ENCODE measurements at places on chromosomes 7 and 10.

DNA sequence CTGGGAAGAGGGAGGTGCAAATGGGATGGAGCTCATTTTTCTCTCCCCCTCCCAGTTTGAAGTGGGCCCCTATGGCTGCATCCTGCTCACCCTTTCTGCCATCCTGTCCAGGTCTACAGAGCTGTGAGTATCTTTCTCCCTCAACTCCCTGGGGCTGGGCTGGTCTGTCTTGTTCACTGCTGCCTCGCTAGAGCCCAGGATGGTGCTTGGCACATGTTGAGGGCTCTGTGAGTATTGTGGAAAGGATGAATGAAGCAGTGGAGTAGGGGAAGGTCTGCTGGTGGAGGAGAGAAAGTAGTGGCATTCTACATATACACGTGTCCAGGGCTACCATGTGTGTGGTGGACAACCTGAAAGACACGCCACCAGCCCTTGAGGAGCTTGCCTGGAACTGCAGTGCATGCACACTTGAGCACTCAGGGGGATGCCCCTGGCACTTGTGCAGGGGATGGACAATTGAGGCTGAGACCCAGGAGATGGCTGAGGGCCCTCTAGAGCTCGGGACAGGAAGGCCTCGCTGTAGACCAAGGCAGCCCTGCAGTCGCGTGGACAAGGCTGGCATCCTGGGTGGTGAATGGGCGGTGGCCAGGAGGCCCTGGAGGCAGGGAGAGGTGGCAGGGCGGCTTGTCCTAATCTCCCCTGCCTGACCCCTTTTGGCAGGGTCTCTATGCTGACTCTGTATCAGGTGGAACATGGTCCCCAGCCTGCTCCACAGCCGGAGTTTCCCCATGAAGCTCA is 52.3 kb upstream of the AQP1 start:
- H3K27me3 ChIP-seq: no peaks in the 10 kb centered on the region
- no peaks in the 10 kb centered on the region for H3K4me1 ChIP-seq
- no peak overlapping the region for H3K4me3 ChIP-seq
- no peaks in the 10 kb centered on the region for H3K36me3 ChIP-seq
- no peak overlapping the region for H3K27ac ChIP-seq

DNA sequence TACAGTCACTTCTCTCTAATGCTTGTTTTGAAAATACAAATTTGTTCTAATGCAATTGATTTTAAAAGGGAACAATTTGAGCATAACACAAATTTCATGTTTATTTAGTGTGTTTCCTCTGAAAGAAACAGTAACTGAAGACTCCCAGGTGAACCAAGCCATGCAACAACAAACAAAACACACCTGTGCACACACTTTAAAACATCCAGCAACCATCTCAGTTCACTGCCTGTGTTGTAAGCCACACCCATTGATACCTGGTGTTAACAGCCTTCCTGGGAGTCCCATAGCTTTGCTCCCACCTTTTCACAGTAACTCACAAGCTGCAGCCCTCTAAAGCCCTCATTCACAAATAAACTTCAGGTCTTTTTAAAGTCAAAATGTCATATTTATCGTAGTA is 89.3 kb downstream of the DOCK4 start:
- H3K27me3 ChIP-seq: no peaks in the 10 kb centered on the region
- H3K27ac ChIP-seq: no peak overlapping the region
- H3K36me3 ChIP-seq: no peaks in the 10 kb centered on the region

- H3K4me1 ChIP-seq: peaks cover 97% of the 10 kb centered on the region
- peak overlapping the region; percentile 69 for H3K27ac ChIP-seq
- peaks cover 5% of the 10 kb centered on the region for H3K36me3 ChIP-seq
Measured at GRCh38 chr10:132544744-132545658, 7.4 kb downstream of the INPP5A start.

GRCh38 chr10:104711302-104711721 is 70.2 kb downstream of the SORCS3 start:
- H3K4me3 ChIP-seq: no peak overlapping the region
- no peak for ATAC-seq

GRCh38 chr10:21055339-21056135 is 158.4 kb upstream of the NEBL start:
- H3K27ac ChIP-seq: no peak overlapping the region
- no peaks in the 10 kb centered on the region for H3K36me3 ChIP-seq
- H3K4me3 ChIP-seq: no peak overlapping the region
- H3K4me1 ChIP-seq: no peaks in the 10 kb centered on the region
- ATAC-seq: no peak

GRCh38 chr7:46493196-46493595 is 572.1 kb upstream of the IGFBP3 start:
- no peaks in the 10 kb centered on the region for H3K36me3 ChIP-seq
- no peak overlapping the region for H3K27ac ChIP-seq
- H3K4me3 ChIP-seq: no peak overlapping the region

DNA sequence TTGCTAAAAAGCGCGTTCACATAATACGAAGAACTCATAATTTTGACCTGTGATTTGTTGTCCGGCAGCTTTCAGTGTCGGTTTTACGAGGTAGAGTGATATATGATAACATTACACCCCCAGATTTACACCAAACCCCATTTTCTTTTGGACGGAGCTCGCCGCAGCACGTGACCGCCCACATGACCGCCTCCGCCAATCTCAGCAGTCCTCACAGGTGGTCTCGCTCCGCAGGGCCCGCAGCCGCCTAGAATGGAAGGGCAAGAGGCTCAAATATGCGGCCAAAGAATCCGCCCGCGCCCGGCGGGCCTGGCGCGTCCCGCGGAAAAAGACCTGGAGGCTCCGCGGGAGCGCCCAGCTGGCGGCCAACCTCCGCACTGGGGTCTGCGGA is at the start of gene HOXA7:
HOXA7 (minus strand) TSS at position 168 of the 391 bp plus-strand sequence; CDS start at position 38, 130 bp downstream.
- H3K27ac ChIP-seq: peak within 1 kb of the TSS; percentile 48
- peaks cover 94% of the 10 kb centered on the region for H3K27me3 ChIP-seq
- ATAC-seq: no peak
- peaks cover 37% of the 10 kb centered on the region for H3K4me1 ChIP-seq
- peak within 1 kb of the TSS; percentile 48 for H3K4me3 ChIP-seq

DNA sequence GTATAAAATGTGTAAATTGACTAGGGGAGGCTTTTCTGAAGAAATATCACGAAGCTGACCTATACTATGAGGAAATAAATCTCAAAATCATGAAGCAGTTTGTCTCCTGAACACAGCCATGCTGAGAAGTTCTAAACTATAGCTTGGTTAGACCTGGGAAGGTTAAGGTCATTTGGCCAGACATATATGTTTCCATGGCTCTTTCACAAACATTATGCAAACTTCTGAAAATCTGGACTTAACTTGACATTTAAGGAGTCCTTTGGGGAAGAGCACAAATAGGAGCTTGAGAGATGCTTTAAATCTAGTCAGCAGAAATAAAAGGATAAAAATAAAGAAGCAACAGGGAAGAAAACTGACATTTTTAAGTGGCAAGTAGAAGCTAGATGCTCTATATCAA is 115.9 kb upstream of the MEOX2 start:
- H3K27ac ChIP-seq: no peak overlapping the region
- no peaks in the 10 kb centered on the region for H3K36me3 ChIP-seq
- no peak for ATAC-seq
- H3K4me1 ChIP-seq: no peaks in the 10 kb centered on the region

DNA sequence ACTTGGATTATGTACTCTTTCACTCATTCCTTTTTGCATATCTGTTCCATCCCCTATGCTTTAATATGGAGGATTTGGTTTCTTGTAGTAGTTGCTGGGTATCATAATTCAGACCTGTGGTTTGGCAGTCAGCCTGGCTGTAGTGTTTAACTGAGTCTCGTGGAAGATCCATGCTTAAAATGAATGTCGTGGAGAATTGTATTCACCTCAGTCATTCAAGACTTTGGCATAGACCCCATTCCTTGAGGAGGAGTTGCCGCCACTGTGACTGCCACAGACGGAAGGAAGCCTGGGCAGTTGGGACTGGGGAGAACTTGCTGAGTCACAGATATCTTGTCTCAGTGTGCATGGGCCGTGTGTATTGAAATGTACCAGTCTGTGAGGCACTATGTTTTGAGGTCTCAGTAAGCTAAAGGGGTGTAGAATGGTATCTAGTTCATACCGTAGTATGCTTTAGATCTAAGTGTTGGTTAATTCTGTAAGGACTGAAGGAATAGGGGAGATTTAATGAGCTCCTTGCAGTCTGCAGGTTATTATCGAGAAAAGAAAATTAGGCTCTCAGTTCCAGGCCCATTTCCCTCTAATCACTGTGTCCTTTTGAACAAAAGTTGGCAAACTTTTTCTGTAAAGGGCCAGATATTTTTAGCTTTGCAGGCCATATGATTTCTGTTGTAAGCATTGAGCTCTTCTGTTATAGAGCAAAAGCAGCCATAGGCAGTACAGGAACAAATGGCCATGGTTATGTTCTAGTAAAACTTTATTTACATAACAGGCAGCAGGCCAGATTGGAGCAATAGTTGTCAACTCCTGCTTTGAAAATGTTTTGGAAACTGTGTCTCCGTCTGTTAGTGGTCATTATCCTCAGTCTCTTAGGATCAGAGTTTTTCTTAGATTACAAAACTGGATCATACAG is 76.8 kb downstream of the TPST1 start:
- no peaks in the 10 kb centered on the region for H3K4me1 ChIP-seq
- no peak for ATAC-seq
- no peak overlapping the region for H3K27ac ChIP-seq

- ATAC-seq: no peak
- no peak overlapping the region for H3K4me3 ChIP-seq
- no peaks in the 10 kb centered on the region for H3K36me3 ChIP-seq
- H3K4me1 ChIP-seq: no peaks in the 10 kb centered on the region
Measured at GRCh38 chr7:34389332-34390078, 268.5 kb upstream of the NPSR1 start.

DNA sequence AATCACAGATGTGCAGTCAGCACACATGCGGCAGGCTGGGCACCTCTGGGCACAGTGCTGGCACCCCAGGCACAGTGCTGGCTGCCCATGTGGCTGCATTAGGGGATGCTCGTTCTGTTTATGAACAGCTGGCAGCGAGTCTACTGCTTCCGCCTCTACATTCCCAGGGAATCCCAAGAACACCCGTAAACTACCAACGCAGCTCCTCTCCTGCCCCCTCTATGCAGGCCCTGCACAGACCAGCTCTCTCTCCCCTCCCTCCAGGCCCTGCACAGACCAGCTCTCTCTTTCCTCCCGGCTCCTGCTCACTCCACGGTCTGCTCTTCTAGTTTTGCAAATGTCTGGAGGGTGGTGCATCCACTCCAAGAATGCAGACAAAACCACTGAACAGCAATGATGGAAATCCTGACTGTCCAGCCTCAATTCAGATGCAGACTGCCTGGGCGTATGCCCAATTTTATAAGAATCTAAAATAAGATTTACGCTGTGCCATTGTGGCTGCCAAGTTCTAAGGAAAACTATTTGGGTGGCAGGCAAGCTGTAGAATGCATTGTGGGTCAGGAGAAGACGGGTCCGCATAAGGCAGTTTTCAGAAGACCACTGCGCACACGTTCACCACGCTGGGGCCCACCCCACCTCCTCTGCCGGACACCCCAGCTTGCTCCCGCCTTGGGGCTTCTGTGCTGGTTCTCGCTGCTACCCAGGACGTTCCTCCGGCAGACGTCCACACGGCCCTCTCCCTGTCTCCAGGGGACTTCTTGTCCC is 234.6 kb downstream of the ZMYND11 start:
- peaks cover 10% of the 10 kb centered on the region for H3K4me1 ChIP-seq
- no peak for ATAC-seq
- H3K27me3 ChIP-seq: no peaks in the 10 kb centered on the region
- no peak overlapping the region for H3K27ac ChIP-seq
- peaks cover under 1% of the 10 kb centered on the region for H3K36me3 ChIP-seq

DNA sequence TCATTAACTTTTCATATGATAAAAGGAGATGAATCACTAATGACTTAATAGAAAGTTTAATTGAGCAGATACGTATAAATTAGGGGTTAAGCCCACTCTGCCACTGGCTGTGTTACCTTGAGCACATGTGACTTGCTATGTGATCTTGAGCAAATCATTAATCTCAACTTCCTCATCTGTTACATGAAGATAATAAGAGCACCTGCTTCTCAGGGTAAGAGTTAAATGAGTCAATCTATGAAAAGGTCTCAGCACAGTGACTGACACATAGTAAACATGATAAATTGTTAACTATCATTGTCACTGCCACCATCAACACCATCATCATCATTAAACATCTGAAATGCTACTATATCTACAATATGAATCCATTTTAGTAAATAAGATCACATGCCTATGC is 110.8 kb downstream of the TPK1 start:
- H3K36me3 ChIP-seq: peaks cover 27% of the 10 kb centered on the region
- no peaks in the 10 kb centered on the region for H3K27me3 ChIP-seq
- H3K27ac ChIP-seq: no peak overlapping the region
- H3K4me1 ChIP-seq: peaks cover 5% of the 10 kb centered on the region
- no peak overlapping the region for H3K4me3 ChIP-seq

GRCh38 chr7:103981003-103981423 is 8.4 kb downstream of the RELN start:
- H3K27me3 ChIP-seq: peaks cover 9% of the 10 kb centered on the region
- H3K4me1 ChIP-seq: no peaks in the 10 kb centered on the region
- no peak for ATAC-seq
- no peak overlapping the region for H3K27ac ChIP-seq
- no peaks in the 10 kb centered on the region for H3K36me3 ChIP-seq
- H3K4me3 ChIP-seq: no peak overlapping the region

DNA sequence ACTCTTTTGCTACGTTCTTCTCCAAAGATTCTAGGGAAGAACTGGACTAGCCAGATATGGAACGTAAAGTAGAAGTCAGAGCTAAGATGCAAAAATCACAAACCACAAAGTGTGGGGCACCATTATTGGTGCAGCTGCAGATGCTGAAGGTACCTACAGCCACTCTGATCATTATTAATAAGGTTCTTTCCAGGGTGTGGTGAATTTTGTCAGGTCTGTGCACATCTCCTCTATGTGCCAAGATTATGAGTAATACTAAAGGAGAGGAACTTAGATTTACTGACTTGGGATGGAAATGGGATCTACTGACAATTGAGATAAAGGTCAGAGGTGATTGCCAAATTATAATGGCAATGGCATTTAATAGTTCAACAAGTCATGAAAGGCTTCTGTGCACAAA is 148.2 kb downstream of the RAPGEF5 start:
- no peak overlapping the region for H3K27ac ChIP-seq
- no peak overlapping the region for H3K4me3 ChIP-seq
- ATAC-seq: peak; percentile 39
- no peaks in the 10 kb centered on the region for H3K36me3 ChIP-seq
- H3K27me3 ChIP-seq: no peaks in the 10 kb centered on the region

DNA sequence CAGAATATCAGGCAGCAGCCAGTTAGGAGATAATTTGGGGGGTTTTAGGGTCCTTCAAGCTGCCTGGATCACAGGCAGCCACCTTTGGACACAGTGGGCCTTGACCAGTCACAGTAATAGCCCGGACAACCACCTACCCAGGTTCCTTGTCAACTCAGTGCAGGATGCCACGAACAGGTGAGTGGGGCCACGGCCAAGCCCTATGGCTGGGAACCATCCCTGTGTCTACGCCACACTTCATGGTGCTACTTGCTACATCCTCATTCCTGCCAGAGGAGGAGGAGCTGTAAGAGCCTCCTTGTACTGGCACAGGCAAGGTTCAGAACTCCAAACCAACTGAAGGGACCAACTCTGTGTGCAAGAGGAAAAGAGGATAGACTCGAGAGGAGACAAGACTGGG is 19.9 kb downstream of the ITPRIP start:
- H3K4me3 ChIP-seq: no peak overlapping the region
- peaks cover 8% of the 10 kb centered on the region for H3K36me3 ChIP-seq
- H3K27me3 ChIP-seq: no peaks in the 10 kb centered on the region
- no peak for ATAC-seq

- H3K4me1 ChIP-seq: peaks cover 37% of the 10 kb centered on the region
- ATAC-seq: no peak
- H3K36me3 ChIP-seq: peaks cover 6% of the 10 kb centered on the region
- no peak overlapping the region for H3K4me3 ChIP-seq
Measured at GRCh38 chr7:139915268-139915863, 86.3 kb downstream of the TBXAS1 start.
